Astrocyte (in vitro differentiated cells and primary cell): ENCODE measurements at places on chromosomes 3 and 15. TPM values are rescaled to one million over a fixed set of nuclear protein-coding genes. Genes with fewer than 3 reads are reported as not detected.

CCR3 gene
- not detected in 2 replicates for total RNA-seq

- DNase-seq, result no peak
These were observed 28.7 kb upstream of the SRPRB start for GRCh38 chr3:133776794-133777438.

GXYLT2 gene
- total RNA-seq, result 62.6 and 92.0 TPM in 2 replicates

- peak; percentile 50 for DNase-seq
These were observed 37.1 kb downstream of the ADAMTS9 start for GRCh38 chr3:64650715-64651114.

COL6A6 gene
- 0.09 and 0.12 TPM in 2 replicates for total RNA-seq
